Right ventricle myocardium superior (tissue), 1 donor: ENCODE measurements at places on chromosomes 1 and 21.

GRCh38 chr1:65799601-65800000 lies 6.9 kb downstream of the PDE4B start:
- DNase-seq = no peak

DNA sequence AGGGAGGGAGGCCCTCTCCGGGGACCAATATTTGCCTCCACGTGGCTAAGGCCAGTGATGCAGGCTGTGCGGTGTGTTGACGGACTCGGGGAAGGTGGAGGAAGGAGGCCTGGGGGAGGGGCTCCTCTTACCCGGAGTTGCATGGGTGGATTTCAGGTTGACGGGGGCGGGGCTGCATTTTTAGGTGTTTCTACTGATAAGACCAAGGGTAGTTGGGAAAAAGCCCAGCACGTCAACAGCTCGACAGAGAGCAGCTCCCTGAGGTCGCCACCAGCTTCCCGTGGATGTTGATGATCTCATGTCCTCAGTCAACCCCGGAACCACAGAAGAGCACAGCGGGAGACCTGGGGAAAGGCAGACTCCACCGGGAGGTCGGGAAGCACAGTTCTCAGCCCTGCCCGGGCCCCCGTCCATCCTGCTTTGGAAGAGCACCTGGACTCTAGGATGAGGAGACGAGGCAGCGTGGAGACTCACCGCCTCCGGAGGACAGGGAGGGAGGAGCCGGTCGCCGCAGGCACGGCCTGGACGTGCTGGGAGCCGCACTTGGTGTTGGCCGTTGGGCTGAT lies 32.9 kb upstream of the COL6A1 start:
- peak; percentile 51 for DNase-seq

GRCh38 chr1:31062867-31063380 lies 2.6 kb downstream of the PUM1 start:
- no peak for DNase-seq

DNA sequence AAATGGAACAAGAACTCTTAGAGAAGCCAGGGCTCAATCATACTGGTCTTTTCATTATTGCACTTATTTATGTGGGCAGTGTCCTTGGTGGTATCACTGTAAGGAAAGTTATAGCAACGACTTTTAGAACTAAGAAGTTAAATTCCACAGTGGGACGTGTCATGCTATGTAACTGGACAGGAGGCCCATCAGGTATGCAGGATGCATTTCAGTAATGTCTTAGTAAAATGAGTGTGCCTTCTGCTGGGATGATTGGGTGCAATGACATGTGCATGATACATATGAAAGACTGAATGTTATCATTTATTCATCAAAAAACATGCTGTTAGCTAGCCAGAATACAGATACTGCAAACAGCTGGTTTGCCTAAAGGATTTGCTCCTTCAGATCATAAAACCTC lies 6.9 kb upstream of the ATP1B1 start:
- no peak for DNase-seq

GRCh38 chr1:98637316-98637715 lies 24.2 kb upstream of the SNX7 start:
- no peak for DNase-seq

DNA sequence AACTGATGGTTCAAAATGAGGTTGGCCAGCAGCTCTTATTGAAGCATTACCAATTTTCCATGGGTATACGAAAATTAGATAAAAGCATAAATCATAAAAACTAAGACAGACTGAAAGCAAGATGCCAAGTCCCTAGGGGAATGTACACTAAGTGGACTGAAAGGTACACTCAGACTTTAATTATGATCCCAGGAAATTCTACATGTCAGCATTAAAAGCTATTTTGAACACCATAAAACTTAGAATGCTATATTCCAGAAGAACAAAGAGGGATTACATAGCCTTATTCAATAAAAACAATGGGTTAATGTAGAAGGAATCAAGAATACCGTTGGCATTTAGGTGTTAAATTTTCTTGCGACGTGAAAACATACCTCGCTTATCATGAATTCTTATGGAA lies 558.5 kb downstream of the LRRIQ3 start:
- DNase-seq = no peak

DNA sequence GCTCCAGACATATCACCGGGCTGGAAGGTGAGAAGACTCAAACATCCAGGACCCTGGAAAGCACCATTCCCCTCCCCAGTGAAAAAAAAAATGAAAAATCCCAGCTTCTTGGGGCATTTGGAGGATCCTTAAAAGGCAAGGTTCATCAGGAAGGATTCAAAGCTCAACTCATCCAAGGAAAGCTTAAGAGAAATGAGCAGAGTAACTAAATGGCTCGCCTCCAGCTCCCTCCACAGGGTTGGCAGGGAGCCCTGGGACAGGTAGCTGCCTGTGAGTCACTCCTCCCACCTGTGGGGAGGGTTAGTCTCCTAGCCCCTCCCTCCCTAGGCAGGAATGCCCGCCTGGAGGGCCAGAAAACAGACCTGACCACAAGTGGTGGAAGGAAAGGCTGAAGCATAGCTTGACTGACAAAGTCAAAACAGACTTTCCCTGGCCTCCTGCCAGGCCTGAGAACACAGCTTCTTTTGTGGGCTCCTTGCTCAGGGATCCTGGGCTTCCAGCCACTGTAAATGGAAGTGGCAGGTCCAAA lies 712 bp upstream of the LAMB3 start:
- DNase-seq = peak; percentile 82

GRCh38 chr1:234874291-234875288 lies 254.0 kb downstream of the TOMM20 start:
- DNase-seq = no peak

DNA sequence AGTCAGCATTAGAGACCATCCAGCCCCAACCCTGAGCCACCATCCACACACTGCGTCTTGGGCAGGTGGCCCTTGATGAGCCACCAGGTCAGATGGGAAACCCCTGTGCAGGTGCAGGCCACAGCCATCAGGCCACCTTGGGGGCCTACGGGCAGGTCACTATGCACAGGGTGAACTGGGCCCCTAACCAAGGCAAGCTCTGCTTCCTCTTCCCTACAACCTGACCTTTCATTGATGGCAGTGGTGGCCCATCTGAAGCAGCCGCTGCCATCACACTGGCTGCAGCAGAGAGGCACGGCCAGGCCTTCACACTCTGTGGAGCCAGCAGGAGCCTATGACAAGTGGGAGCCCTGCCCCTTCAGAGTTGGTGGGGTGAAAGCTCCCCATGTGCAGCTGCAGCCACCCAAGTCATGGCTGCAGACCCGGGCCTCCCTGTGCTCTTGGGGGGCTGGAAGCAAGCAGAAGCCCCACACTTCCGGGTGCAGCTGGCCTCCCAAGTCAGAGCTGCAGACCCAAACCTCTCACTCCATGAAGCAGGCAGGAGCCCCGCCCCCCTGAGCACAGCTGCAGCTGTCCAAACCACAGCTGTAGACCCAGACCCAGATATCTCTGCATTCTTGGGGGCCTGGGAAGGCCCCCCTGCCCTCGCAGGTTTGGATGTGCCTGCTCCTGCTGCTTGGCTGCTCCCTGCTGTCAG lies 681.5 kb downstream of the MATN1 start:
- DNase-seq = no peak

- DNase-seq = no peak
Observed at GRCh38 chr1:38094711-38095290, 48.2 kb upstream of the POU3F1 start.

DNA sequence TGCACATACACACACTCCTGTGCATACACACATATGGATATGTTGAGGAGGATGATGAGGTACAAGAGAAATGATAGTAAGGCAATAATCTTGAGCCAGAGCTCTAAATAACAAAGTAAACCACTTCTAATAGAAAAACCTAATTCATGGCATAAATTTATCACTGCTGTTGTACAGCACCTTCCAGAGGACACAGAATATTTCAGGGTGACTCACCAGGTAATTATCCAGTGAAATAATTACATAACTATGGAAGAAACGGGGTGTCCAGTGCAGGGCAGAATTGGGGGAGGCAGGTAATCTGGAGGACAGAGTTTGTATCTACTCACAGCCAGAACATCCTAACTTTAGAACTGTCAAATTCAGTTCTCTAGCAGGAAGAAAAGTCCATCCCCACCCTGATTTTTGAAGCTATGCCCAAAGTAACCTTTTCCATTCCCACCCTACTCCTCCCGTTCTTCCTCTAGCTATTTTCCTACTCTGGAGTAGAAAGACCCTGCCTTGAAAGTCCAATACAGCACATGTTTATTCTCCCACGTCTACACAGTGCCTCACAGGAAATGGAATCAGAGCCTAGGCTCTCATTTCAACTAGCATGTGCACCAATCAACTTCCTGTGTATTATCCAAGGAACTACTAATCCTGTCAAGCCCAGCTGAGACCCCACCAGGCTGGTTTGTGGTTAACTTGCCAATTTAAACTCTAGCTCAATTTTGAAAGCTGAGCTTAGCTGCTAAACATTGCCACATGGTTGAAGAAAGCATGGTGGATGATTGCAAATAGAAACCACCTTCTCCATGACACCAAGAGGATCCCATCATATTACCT lies 96.6 kb downstream of the PTPN14 start:
- DNase-seq = no peak

- no peak for DNase-seq
Observed at GRCh38 chr1:205582046-205582445, 49.8 kb downstream of the ELK4 start.

DNA sequence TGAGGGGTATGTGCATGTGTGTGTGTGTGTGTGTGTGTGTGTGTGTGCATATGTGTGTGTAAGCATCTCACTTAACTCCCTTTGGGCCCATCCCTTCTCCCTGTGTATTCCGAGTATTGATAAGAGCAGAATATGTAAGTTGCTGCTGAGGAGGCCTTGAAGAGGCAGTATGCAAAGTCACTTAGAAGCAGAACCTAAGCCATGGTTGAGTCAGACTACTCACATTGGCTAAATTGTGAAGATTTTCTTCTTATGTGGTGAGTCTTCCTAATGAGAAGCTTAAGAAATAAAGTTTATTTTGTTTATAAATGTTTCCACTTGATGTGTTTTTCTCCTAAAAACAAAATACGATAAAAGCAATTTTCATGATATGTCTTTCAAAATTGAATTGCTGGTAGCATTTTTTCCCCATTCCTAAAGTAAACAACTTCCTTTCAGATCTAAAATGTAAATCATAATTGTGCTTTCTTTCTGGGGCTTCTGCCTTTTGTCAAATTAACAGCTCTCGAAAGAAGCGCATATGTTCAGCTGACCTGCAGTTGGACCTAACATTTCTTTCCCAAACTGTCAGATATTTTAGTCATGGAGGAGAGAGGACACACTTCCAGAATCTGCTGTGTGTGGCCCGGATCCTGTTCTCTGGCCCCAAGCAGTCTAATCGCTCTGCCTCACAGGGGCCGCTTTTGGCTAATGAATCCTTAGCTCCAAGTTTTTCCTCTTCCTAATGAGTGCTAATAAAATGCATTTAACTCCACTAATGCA lies 284.0 kb downstream of the DUSP10 start:
- no peak for DNase-seq

GRCh38 chr1:205301205-205301821 lies 20.2 kb downstream of the NUAK2 start:
- no peak for DNase-seq

- peak; percentile 39 for DNase-seq
Observed at GRCh38 chr21:45412909-45413611, 8.1 kb downstream of the COL18A1 start.

DNA sequence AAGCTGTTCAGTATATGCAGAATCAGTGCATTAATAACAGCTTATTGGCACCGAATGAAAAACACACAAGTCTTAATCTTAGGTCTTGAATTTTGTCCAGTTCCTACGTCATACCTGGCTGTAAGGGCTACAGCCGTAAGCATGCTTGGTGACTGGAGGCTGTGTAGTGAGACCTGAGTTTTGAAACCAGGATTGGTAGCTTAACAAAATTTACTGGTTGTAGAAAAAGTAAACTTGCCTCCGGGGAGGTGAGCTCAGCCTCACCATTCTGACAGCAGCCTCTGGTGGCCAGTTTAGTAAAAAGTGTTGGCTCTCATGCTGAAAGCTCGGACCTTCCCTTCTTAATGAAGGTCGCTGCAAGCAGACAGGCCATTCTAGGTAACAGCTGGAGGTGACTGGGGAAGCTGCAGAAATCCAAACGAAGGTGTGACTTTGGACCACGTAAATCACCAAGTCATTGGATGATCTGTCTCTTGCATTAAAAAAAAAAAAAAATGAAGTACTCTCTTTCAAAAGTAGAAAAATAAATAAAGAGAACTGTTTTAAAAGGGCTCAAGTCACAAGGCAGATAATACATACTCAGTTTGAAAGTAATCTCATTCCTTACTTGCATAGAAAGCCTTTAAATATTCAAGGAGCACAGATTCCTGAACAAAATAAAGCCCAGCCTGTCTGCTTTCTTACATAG lies 48.9 kb downstream of the HLCS start:
- DNase-seq = no peak

- no peak for DNase-seq
Observed at GRCh38 chr1:48591181-48591580, 119.2 kb upstream of the SPATA6 start.

DNA sequence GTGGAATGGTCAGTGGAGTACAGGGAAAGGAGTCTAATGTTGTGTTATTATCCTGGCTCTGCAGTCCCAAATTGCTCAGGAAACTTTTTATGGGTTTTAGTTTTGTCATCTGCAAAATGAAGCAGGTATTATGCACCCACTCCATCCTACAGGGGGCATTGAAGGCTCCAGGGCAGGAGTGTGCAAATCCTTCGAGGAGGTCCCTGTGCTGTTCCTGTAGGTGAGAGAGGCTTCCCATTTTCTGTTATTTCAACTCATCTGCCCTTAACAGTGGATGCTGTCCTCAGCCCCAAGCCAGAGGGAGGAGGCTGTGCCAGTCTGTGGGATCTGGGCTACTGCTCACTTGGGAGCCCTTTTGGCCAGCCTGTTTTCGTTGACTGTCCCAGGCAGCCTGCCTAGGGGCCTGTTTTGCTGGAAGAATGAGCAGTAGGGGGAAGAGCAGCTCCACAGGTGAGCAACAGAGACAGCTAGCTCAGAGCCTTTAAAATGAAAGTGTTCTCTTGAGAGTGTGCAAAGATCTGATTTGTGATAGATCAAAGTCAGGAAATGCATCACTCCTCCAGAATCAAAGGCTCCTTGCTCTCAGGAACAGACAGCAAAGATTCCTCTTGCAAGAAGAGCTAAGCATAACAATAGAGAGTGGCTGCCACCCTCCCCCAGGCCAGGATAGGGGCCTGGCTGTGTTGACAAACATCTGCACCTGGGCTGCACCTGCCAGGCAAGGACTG lies 317.6 kb upstream of the PROX1 start:
- no peak for DNase-seq

GRCh38 chr1:228837817-228838716 lies 102.8 kb downstream of the RHOU start:
- peak; percentile 51 for DNase-seq

DNA sequence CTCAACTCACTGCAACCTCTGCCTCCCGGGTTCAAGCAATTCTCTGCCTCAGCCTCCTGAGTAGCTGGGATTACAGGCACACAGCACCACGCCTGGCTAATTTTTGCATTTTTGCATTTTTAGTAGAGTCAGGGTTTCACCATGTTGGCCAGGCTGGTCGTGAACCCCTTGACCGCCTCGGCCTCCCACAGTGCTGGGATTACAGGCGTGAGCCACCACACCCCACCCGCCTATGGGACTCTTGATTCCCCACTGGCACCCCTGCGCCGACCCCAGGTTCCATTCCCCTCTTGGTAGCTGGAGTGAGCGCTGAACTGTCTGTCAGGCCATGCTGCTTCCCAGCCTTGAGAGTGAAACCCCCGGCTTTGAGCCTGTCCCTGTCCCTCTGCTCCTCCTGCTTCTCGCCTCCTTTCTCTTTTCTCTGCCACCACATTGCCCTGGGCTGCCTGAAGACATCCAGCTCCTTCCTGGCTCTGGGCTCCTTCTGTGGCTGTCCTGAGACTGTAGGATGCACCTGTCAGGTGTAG lies 48.8 kb downstream of the IER5 start:
- DNase-seq = no peak

- no peak for DNase-seq
Observed at GRCh38 chr1:29555043-29555620, 318.8 kb downstream of the PTPRU start.
